Activated T-helper 9 cell treated with anti-CD3 and anti-CD28 coated beads, Interleukin-2, amount 50 U/mL, for 16 hours (primary cell): ENCODE measurements at places on chromosomes 6 and 20.

DNA sequence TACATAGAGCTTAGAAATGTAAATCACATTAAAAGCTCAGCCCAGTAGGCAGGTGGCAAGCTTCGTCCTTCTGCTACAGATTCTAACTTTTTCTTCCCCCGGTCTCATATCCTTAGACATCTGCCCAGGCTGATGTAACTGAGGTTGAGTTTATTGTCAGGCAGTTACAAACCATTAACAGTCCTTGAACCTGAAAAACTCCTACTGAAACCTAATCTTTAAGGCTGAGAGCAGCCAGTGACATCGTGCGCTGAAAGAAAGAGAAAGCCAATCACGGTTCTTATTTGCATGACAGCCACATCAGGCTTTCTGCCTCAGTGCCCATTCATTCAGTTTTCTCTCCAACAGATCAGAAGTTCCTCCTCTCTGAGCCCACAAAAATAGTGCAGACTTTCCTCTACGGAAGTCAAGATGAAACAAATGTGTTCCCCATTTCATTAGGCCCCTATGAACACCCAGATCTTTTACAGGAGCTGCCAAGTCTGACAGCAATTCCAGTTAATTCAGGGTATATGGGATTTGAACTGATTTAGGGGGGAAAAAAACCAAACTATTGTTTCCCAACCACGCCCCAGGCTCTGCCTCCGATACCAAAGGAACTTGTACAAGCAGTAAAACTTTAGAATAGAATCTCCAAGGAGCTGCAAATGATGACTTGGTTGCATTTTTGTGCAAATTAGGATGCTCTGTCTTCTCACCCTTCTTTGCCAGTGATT is at the start of gene NHSL1:
NHSL1 (minus strand) TSS at position 192 of the 716 bp plus-strand sequence. CDS start 204 bp downstream, outside the sequence.
- no peak for DNase-seq

GRCh38 chr6:167452338-167453081 is 127.6 kb downstream of the TTLL2 start:
- DNase-seq = no peak

DNA sequence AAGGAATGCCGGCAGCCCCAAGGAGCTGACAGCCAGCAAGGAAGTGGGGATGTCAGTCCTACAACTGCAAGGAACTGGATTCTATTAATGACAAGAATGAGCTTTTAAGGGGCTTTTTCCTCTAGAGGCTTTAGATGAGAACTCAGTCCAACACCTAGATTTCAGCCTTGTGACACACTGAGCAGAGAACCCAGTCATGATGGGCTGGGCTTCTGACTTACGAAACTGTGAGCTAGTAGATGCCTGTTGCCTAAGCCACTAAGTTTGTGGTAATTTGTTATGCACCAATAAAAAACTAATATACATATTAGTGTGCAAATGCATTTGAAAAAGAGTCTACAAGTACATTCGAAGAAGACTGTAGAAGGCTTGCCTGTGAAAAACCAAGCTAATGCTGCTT is 263.3 kb downstream of the SOX4 start:
- no peak for DNase-seq

GRCh38 chr6:44926556-44926955 is 401.6 kb upstream of the RUNX2 start:
- no peak for DNase-seq
